GM12864 (cell line): ENCODE measurements at places on chromosomes 6 and 20.
A peak's percentile ranks its signal among the peaks of the same experiment; 100 is the strongest.

- DNase-seq: no peak
Measured at GRCh38 chr6:150346346-150346745, 22.5 kb upstream of the IYD start.

- DNase-seq: no peak
Measured at GRCh38 chr6:39865011-39865888, 69.0 kb downstream of the MOCS1 start.

GRCh38 chr6:27804851-27805250 lies 107.3 kb downstream of the OR2B2 start:
- DNase-seq: no peak

DNA sequence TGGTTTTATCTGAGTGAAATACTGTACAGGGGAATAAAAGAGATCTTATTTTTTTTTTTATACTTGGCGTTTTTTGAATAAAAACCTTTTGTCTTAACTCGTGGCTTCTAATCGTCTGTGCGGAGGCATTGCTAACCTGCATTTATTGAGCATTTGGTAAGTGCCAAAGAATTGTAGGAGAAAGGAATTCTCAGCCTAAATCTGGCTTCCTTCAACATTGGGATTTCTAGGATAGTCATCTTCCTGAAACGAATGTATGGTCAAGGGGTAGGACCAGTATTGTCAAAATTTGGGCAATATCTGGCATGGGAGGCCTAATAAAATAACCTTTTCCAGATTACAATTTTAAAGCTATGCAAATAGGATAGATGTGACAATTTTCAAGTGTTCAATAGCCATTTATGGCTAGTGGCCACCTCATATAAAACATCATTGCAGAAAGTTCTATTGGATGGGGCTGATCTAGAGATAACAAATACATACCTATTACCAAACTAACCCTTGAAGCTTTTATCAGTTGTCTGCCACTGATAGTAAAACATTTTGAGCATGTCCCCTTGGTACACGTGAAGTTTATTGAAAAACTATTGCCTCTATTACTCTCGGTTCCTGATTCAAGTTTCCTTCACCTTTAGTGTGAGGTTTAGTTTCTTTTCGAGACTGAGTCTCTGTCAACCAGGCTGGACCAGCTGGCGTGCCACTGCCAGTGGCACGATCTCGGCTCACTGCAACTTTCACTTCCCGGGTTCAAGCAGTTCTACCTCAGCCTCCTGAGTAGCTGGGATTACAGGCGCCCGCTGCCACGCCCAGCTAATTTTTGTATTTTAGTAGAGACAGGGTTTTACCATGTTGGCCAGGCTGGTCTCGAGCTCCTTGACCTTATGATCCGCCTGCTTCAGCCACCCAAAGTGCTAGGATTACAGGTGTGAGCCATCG lies 5.6 kb downstream of the PIM1 start:
- no peak for DNase-seq

DNA sequence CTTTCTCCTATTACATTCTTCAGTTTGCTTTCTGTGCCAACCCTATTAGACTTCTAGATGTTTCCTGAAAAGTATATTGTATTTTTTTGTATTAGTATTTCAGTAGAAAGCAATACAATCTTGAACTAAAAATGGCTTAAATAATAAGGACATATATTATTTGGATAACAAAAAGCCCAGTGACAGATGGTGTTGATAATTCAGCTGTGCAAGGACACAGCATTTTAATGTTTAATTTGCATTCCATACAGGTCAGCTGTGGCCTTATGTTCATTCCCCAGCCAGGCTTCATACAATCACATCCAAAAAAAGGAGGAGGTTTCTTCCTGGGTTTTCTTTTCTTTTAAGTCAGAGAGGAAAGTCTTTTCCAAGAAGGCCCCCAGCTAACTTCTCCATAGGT lies 236.9 kb downstream of the CD109 start:
- no peak for DNase-seq

- DNase-seq: no peak
Measured at GRCh38 chr20:43870484-43870883, 44.2 kb upstream of the TOX2 start.

- no peak for DNase-seq
Measured at GRCh38 chr6:162032620-162033019, 694.9 kb downstream of the PRKN start.

GRCh38 chr20:4108495-4109306 lies 93.3 kb upstream of the RNF24 start:
- peak; percentile 55 for DNase-seq

DNA sequence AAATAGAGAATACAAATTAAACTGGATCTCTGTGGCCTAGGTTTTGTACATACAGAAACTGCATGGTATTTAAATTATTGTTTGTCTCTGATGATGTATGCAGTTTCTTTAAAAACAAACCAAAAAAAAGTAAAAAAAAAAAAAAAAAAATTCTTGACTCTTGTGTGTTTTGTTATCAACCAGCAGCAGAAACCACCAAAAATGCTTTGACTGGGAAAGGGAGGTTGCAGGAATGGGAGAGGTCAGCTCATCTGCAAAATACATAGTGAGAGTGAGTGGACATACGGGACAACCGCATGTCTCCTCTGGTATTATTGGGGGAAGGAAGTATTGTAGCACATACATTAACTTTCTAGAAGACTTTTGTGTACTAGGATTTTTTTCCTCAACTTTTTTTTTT lies 38.0 kb downstream of the TBC1D7 start:
- DNase-seq: no peak

DNA sequence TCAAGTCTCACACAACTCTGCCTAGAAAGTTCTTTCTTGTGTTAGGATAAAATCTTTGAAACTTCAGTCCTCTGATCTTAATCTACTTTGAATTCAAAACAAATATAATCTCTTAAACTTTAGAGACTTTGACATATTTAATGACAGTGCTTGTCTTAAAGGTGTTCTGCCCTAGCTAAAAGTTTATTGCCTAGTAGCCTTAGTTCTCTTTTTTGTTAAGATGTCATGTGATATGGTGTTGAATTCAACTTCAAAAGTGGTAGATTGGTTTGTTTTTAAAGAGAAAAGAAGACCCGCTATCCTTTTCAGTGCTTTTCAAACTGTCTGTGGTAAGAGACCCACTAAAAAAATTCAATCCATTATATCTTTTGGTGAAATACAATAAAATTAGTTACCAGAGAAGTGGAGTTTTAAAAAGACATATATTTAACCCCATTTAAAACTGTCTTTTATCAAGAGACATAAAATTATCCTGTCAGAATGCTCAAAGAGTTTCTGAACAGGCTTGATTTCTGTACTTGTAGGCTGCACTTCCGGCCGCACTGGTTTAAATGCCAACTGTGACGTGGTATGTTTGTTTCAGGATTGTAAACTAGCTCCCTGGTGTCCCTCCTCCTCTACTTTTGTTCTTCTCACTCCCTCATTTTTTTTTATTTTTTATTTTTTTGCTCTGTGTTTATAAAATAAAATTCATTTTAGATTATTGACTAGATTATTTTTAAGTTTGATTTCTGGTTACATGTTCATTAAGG lies 76.5 kb downstream of the QKI start:
- no peak for DNase-seq

DNA sequence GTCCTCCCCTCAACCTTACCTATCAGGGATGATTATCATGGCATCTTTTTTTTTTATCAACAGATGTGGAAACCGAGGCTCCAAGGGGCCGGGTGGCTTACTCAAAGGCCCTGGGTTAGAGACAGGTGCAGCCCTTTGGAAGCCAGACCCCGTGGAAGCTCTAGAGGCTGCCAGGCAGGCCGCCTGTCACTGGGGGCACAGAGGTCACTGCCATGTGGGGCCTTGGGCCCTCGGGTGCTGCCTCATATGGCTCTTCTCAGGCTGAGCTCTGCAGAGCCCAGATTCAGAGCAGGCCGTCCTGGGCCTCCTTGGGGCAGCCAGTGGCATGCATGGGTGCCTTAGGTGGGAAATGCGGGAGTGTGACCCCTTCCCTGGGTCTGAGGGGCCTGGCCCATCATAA lies 136.3 kb downstream of the PHACTR3 start:
- DNase-seq: no peak

DNA sequence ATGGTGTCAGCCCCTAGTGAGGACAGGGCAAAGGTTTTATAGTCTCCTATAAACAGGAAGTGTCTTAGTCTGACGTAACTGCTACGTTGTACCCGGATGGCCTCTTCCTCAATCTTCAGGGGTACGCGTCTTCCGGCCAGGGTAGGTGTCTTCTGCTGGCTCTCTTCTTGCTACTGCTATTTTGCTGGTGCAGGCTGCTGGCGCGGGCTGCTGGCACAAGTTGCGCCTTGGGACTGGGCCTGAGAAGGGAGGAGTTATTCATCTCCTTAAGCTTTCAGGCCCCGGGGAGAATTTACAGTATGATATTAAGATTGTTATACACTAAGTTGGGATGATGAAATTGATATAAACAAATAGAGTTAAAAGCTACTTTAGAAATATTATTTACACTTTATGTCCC lies 74.4 kb downstream of the HDGFL1 start:
- DNase-seq: no peak

DNA sequence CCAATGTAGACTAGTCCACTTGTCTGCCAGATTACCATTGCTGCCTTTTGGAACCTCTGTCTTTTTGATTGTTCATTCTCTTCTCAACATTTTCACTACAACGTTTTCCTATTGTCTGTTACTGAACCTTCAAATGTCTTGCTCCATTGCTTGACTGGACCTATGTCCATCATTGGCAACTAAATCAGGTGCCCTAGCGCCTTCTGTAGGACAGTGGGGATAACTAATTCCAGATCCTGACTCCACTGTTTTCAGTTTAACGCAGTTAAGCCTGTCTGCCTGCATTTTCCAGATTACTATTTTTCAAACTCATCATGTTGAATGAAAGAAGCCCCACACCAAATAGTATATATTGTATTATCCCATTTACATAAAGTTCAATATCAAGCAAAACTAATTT lies 433.6 kb downstream of the RNF144B start:
- no peak for DNase-seq

GRCh38 chr20:1561350-1561749 lies 3.8 kb upstream of the SIRPD start:
- DNase-seq: no peak

DNA sequence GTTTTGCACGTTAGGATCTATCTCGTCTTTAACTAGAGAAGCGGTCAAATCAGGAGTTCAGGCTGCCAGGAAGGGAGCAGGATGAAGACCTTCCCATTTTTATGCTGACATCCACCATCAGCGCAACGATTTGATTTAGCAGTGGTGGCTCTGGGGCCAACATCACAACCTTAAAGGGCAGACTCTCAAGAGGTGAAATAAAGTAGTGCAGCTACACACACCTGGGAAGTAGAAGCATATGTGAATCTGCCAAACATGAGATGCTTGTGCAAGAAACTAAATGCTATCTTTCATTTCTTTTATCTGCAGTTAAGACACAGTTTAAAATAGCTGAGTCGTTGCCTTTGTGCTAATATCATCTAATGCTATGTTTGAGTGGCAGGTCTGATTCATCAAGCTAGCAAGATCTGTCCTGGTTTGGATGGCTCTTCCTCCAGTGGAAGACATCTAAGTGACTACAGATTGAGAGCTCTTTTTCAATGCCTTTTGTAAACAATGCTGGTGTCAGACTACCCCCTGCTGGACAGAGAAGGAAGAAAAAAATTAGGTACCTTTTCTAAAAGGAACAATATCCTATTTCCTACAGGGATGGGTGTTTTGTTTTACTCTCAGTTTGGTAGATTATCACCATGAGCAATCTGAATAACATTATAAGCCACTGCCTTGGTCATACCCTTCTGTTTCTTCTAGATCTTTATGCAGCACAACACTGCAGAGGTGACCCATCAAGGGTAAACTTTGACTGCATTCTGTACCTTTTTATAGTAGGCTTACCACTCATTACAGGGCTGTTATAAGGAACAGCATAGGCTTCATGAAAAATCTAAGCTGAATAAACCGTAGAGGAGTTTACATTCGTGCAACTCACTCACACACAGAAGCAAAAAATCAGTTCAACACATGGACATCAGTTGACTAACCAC lies 171.6 kb upstream of the FBXL4 start:
- peak; percentile 4 for DNase-seq

GRCh38 chr6:111091987-111092386 lies 4.7 kb downstream of the SLC16A10 start:
- DNase-seq: no peak

DNA sequence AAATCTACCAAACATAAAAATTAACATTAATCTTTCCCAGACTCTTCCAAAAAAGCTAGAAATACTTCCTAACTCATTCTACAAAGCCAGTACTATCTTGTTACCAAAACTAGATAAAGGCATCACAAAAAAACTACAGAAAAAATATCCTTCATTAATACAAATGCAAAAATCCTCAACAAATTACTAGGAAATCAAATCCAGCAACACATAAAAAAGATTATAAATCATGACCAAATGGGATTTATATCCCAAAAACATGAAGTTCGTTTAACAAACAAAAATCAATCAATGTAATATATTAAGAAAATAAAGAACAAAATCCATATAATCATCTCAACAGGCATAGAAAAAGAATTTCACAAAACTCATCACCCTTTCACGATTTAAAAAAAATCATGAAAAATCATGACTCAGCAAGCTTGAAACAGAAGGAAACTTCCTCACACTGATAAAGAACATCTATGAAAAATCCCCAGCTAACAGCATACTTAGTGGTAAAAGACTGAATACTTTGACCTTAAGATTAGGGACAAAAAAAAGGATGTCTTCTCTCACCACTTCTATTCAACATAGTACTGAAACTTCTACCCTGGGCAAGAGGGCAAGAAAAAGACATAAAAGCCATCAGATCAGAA lies 43.2 kb downstream of the RANBP9 start:
- peak; percentile 31 for DNase-seq

GRCh38 chr6:31652925-31653724 lies 664 bp upstream of the BAG6 start:
- DNase-seq: peak; percentile 90

DNA sequence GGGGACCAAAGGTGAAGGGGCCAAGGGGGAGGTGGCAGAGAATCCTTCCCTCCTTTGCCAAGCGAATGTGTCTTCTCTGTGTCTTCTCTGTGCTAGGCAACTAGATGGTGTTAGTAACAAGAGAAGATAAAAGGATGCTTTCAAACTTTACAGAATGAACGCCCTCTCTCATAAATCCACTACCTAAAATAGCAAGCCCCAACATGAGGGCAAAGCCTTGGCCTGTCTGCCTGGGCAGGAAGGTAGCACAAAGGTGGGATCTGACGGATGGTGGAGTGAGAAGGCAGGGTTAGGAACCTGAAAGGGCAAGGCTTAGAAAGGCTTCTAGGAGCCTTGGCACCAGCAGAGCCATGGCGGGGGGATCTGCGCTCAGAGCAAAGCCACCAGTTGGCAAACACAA lies 13.6 kb upstream of the TGM3 start:
- no peak for DNase-seq
